Renal cortical epithelial cell (primary cell): ENCODE measurements at places on chromosomes 12 and 14. TPM values are rescaled to one million over a fixed set of nuclear protein-coding genes. Genes with fewer than 3 reads are reported as not detected.

C3AR1 gene
- total RNA-seq: 0.17 and 0.30 TPM in 2 replicates

C12orf54 gene
- total RNA-seq: not detected in 2 replicates

ESPL1 gene
- total RNA-seq: 0.70 and 2.4 TPM in 2 replicates

NTF3 gene
- 3.3 and 3.6 TPM in 2 replicates for total RNA-seq

FAM186B gene
- total RNA-seq: 0.30 and 0.35 TPM in 2 replicates

GPR132 gene
- 0.30 and 2.1 TPM in 2 replicates for total RNA-seq

CLECL1 gene
- total RNA-seq: not detected in 2 replicates

DHRS1 gene
- total RNA-seq: 18.3 and 29.9 TPM in 2 replicates

STAB2 gene
- total RNA-seq: not detected in 2 replicates

OR11H7 gene
- total RNA-seq: not detected in 2 replicates

SLCO1A2 gene
- 0.35 and 0.52 TPM in 2 replicates for total RNA-seq

COCH gene
- total RNA-seq: 1.0 and 27.1 TPM in 2 replicates

SMIM41 gene
- 0.15 TPM in 1 of 2 replicates, not detected in the other for total RNA-seq

AQP2 gene
- total RNA-seq: 0.30 TPM in 1 of 2 replicates, not detected in the other

SLC5A8 gene
- total RNA-seq: not detected in 2 replicates

SUOX gene
- 9.6 and 17.2 TPM in 2 replicates for total RNA-seq

DNA sequence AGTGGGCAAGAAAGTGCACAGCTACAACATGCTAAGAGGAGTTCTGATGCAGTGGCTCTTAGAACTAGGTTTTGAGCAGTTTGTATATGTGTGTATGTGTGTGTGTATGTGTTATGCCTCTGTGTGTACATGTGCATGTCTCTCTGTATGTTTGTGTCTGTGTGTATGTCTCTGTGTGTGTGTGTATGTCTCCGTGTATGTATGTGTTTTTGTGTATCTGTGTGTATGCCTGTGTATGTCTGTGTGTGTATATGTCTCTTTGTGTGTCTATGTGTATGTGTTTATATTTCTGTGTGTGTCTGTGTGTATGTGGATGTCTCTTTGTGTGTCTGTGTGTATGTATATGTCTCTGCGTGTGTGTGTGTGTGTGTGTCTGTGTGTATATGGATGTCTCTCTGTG lies 139.6 kb downstream of the C12orf75 start:
- DNase-seq: no peak

DNA sequence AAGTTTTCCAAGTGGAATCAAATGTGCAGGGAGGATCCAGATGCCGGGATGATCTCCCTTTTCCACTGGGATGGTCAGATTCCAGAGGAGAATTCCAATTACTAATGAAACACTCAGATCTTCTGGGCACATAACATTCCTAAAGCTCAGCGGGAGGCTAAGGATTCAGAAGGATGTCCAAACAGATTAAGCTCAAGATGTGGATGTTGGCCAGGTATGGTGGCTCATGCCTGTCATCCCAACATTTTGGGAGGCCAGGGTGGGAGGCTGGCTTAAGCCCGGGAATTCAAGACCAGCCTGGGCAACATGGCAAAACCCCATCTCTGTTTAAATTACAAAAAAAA lies 62.0 kb upstream of the PNMA1 start:
- DNase-seq: no peak

DNA sequence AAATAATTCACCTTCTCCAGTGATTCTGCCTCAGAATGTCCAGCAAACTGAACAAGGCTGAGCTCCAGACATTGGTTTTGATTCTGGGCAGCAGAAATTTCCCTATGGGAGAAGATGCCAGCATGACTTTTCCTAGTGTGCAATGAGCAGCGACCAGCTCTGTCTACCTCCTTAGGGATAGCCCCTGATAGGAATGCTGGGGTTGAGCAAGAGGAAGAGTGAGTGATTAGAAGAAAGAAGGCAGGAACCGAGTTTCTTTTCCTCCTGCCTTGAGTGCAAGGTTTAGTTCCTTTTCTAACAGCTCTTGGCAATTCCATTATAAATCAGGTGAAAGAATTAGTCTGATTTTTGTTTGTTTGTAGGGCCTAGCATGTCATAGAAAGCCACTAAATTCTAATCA lies 379.0 kb downstream of the DAD1 start:
- peak; percentile 26 for DNase-seq

GRCh38 chr14:20383032-20383431 lies 30.3 kb downstream of the TEP1 start:
- DNase-seq: no peak

DNA sequence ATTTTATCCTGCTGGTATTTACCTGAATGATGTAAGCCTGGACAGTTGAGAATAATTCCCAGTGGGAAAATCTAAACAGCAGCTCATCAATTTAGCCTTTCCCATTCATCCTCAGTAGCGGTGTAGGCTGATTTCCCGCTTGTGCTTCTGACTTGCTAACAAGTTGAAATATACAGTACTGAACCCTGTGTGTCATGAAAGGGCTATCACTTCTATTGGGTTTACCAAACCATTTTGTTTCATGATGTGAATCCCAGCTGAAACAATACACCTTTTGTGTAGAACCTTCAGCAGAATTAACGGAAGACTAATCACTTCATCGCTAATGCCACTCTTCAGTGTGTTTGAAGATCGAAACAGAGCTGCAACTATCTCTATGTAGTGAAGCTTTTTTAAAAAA lies 88.4 kb downstream of the POLR3B start:
- DNase-seq: no peak

- peak; percentile 96 for DNase-seq
Observed at GRCh38 chr12:96198965-96199364, 4.8 kb downstream of the ELK3 start.

GRCh38 chr12:109777544-109777943 lies 55.7 kb downstream of the TRPV4 start:
- no peak for DNase-seq

GRCh38 chr14:96051642-96052540 lies 12.7 kb downstream of the C14orf132 start:
- DNase-seq: no peak

GRCh38 chr12:94898388-94898787 lies 105.1 kb downstream of the NDUFA12 start:
- peak; percentile 7 for DNase-seq

- no peak for DNase-seq
Observed at GRCh38 chr12:16619537-16619936, 13.6 kb upstream of the LMO3 start.

DNA sequence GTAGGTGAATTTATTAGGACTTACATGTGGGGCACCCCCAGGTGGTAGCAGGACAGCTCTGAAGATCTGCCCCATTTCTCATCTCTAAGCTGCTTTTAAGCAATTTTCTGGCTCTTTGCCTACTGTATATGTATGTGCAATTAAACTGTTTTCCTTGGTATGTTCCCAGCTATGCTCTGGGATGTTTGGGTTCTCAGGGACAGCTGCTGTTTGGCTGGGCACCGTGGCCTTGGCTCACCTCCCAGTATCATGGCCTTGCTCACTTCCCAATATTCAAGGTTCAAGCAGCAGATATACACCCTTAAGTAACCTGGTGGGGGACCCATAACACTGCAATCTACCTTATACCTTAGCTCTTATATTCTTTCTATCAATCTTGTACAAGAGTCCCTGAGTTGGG lies 53.7 kb upstream of the KITLG start:
- no peak for DNase-seq

- DNase-seq: no peak
Observed at GRCh38 chr14:97393244-97393643, 596.1 kb downstream of the VRK1 start.

DNA sequence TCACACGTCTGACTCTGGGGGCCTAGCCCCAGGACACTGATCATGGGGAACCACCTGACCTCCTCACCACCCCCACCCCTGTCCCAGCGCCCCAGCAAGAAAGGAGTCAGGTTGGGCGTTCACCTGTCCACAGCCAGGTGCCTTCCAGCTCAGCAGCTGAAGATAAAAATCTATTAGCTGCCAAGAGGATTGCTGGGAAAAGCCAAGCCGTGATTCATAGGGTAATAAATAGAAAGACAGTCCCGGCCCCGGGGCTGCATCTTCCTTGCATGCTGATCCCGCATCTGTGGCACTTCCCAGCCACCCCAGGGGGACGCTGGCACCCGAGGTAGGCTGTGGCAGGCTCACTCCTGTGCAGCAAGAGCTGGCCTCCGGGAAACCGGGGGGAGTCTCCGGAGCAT lies 70.2 kb upstream of the NCOR2 start:
- peak; percentile 11 for DNase-seq

GRCh38 chr12:38905480-38906351 lies at the start of gene CPNE8:
Gene CPNE8, minus strand, starts transcription at chr12:38905591. Its CDS starts 57 bp downstream, at chr12:38905534.
- peak; percentile 62 for DNase-seq

DNA sequence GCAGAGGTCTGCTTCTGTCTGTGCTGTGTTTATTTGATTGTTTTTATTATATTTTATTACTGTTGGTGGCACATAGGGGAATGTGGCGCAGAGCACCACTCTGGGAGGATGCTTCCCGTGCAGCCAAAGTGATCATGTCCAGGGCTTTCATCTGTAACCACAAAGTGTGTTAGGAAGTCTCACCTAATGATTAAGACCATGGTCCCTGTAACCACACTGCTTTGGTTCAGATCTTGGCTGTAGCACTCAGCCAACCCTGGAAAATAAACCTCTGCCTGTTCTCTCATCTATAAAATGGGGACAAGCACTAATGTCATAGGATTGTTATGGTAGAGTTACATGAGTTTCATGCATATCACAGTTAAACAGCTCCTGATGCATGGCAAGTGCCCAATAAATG lies 1.9 kb downstream of the RESF1 start:
- DNase-seq: peak; percentile 54

- no peak for DNase-seq
Observed at GRCh38 chr12:99957866-99958466, 26.8 kb downstream of the ANKS1B start.

DNA sequence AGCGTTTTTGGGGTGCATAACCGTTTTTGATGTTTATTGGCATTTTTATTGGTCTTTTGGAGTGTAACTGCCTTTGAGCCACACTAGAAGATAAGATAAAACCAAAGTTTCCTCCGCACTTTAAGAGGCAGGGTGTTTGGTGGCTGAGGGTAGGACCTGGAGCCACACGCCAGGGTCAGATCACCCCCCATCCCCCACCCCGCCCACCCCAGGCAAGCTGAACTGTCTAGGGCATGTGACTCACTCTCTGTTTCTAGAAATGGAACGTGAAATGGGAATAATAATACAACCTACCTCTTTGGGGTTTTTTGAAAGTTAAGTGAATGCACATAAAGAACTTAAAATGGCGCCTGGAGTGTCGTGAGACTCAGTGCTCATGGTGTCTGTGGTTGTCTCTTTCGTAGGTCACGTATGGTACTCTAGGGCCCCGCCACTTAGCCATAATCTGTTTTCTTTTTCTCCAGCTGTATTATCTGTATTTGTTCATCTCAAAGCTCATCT lies 56.0 kb downstream of the PPP2R5C start:
- DNase-seq: no peak

DNA sequence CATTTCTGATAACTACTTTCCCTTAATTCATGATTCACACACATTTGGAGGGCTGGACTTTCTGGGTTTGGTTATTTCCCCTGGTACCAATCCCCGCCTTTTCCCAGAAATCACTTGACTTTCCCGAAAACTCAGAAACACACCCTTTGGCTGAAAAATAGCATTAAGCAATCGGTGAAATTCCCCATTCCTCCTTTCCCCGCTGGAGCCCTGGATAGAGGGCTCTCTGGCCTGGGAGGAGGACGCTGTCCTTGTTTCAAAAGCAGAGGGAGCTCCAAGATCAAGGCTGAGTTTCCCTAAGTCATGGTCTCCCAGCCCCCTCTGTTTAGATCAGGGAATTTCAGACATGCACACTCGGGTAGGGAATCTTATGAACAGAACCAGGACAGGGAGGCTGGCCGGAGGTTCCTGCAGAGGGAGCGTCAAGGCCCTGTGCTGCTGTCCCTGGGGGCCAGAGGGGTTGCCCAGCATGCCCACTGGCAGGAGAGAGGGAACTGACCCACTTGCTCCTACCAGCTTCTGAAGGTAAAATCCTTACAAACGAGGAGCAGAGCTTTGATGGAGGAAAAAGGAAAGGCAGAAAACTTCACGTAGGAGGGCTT lies at the start of gene C1S:
Gene C1S (plus strand): TSS at position 366 of the 602 bp plus-strand sequence. CDS start 1,195 bp downstream, outside the sequence.
- peak; percentile 95 for DNase-seq

- peak; percentile 48 for DNase-seq
Observed at GRCh38 chr14:62162998-62163589, 400.9 kb downstream of the SNAPC1 start.

DNA sequence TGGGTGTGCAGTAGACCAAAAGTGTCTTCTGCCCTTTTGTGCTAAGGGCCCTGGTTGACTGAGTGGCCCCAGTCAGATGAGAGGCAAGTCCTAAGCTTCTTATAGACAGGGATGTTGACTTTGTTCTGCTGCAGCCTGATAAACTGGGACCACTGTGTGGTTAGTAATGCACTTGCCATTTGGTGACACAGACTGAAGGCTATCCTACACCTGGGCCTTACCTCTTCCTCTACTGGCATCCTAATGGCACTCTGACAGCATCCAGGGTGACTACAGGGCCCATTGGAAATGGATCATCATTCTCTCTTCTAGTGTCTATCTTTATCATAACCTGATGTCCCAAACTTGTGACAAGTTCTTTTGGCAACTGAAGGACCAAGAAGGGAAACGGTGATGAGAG lies 3.3 kb downstream of the SDR39U1 start:
- DNase-seq: no peak

DNA sequence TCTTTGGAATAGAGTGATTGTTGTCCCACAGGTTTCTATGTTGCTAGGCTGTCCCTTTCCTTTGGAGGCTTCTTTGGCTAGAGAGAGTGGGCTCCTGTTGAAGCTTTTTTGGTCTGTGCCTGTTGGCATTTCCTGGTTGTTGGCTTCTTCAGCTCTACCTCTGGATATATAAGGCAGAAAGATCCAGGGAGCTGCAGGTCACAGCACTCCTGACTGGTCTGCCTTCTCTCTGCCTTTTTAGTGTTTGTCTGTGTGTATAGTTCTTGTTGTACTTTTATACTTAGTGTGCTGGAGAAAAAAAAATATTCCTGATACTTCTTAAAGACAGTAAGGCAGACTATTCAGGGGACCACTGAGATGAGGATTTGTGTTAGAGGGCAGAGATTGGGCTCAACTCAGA lies 202.7 kb downstream of the FBXL14 start:
- no peak for DNase-seq

GRCh38 chr12:127685931-127686330 lies 581.0 kb upstream of the TMEM132C start:
- no peak for DNase-seq

- DNase-seq: no peak
Observed at GRCh38 chr14:47252802-47253201, 422.6 kb downstream of the MDGA2 start.

DNA sequence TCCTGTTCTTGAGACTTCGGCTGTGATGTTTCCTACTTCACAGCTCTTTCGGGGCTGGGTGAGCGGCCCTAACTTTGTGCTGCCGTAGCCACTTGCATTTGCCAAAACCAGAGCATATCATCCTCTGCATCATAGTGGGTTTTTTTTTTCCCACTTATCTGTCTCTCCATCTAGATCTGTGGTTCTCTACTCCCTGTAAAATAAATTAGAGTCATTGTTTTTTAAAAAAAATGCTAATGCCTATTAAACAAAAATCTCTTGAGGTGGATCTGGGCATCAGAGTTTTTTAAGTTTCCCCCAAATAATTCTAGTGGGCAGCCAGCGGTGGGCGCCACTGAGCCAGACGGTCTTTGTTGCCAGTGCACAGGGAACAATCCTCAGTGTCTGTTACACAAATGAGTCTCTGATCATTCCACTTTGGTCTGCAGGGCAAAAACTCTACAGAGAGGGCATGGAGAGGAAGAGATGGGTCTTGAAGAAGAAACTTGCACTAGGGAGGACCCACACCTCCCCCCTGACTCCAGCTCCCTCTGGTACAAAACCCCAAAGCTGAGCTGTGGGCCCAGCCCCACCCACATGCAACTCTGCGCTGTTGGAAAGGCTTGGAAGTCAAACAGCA lies 62.4 kb upstream of the BCL2L14 start:
- no peak for DNase-seq

GRCh38 chr12:15728118-15728598 lies 61.0 kb downstream of the EPS8 start:
- DNase-seq: peak; percentile 89
